Activated T-cell treated with anti-CD3 and anti-CD28 coated beads, Interleukin-2, amount 50 U/mL, for 72 hours (primary cell): ENCODE measurements at places on chromosomes 5 and 9. TPM values are rescaled to one million over a fixed set of nuclear protein-coding genes. Genes with fewer than 3 reads are reported as not detected.

DNA sequence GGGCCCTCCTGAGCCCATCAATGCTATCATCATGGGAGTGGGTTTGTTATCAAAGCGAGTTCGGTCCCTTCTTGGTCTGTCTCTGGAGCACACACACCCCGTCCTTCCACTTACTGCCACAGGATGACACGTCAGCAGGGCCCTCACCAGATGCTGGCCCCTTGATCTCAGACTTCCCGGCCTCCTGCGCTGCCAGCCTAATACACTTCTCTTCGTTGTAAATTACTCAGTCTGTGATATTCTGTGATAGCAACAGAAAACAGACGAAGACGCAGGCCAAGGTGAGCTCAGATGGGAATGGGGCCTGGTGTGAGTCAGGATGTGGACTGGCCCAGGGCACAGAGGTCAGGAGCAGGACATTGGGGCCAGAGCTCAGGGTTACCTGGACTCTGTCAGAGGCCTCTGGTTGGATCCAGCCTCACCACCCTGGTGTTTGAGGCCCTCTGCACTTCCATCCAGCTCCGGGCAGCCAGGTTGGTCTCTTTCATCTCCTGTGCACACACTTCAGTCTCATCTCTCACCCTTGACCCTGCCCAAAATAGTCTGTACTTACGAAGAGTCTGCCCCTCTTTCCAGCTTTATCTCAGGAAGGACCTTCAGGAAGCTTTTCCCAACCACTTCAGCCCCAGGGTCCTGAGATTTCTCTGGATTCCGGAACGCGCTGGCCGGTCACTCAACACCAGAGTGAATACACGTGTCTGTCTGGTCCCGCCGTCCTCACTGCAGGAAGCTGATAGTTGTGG is 26.0 kb upstream of the CNOT6 start:
- peaks cover 6% of the 10 kb centered on the region for H3K4me1 ChIP-seq
- H3K27ac ChIP-seq, result no peak overlapping the region
- peaks cover 10% of the 10 kb centered on the region for H3K27me3 ChIP-seq
- H3K36me3 ChIP-seq, result no peaks in the 10 kb centered on the region
- no peak for DNase-seq

GRCh38 chr5:100186181-100186580 is 349.0 kb upstream of the FAM174A start:
- H3K4me1 ChIP-seq, result no peaks in the 10 kb centered on the region
- no peak overlapping the region for H3K27ac ChIP-seq
- no peaks in the 10 kb centered on the region for H3K36me3 ChIP-seq
- H3K4me3 ChIP-seq, result no peak overlapping the region
- DNase-seq, result no peak

DNA sequence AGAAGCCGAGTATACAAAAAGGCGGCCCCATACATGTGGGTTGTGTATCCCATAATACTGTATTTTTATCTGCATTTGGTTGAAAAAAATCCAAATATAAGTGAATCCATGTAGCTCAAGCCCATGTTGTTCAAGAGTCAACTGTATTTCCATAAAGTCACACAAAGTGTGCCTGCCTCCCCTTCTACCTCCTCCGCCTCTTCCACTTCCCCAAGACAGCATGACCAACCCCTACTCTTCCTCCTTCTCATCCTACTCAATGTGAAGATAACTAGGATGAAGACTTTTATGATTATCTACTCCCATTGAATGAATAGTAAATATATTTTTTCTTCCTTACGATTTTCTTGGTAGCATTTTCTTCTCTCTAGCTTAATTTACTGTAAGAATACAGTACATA is 92.7 kb downstream of the RFX3 start:
- H3K4me1 ChIP-seq, result peaks cover 4% of the 10 kb centered on the region
- no peaks in the 10 kb centered on the region for H3K27me3 ChIP-seq
- no peak for DNase-seq
- H3K36me3 ChIP-seq, result peaks cover 1% of the 10 kb centered on the region
- no peak overlapping the region for H3K4me3 ChIP-seq

HMMR gene
- total RNA-seq, result 88.1 TPM

- DNase-seq, result no peak
- H3K36me3 ChIP-seq, result no peaks in the 10 kb centered on the region
- peaks cover 14% of the 10 kb centered on the region for H3K27me3 ChIP-seq
- no peak overlapping the region for H3K27ac ChIP-seq
- H3K4me1 ChIP-seq, result peaks cover 15% of the 10 kb centered on the region
These were observed 17.8 kb downstream of the MRPL36 start for GRCh38 chr5:1781726-1782384.

- peaks cover 56% of the 10 kb centered on the region for H3K4me1 ChIP-seq
- peak; percentile 58 for DNase-seq
- H3K36me3 ChIP-seq, result no peaks in the 10 kb centered on the region
- peak overlapping the region; percentile 86 for H3K4me3 ChIP-seq
- H3K27me3 ChIP-seq, result no peaks in the 10 kb centered on the region
These were observed 15.1 kb upstream of the LCP2 start for GRCh38 chr5:170312666-170313065.

- DNase-seq, result no peak
- no peaks in the 10 kb centered on the region for H3K27me3 ChIP-seq
- H3K27ac ChIP-seq, result no peak overlapping the region
These were observed 26.7 kb downstream of the PWWP2A start for GRCh38 chr5:160092514-160092913.

PCDHB5 gene
- total RNA-seq, result not detected

WNT8A gene
- not detected for total RNA-seq
